ENCODE measurements at places on chromosomes 12 and 14.

GRCh38 chr12:108702595-108703320 is 28.6 kb downstream of the CORO1C start:
- DNase-seq, result no peak

DNA sequence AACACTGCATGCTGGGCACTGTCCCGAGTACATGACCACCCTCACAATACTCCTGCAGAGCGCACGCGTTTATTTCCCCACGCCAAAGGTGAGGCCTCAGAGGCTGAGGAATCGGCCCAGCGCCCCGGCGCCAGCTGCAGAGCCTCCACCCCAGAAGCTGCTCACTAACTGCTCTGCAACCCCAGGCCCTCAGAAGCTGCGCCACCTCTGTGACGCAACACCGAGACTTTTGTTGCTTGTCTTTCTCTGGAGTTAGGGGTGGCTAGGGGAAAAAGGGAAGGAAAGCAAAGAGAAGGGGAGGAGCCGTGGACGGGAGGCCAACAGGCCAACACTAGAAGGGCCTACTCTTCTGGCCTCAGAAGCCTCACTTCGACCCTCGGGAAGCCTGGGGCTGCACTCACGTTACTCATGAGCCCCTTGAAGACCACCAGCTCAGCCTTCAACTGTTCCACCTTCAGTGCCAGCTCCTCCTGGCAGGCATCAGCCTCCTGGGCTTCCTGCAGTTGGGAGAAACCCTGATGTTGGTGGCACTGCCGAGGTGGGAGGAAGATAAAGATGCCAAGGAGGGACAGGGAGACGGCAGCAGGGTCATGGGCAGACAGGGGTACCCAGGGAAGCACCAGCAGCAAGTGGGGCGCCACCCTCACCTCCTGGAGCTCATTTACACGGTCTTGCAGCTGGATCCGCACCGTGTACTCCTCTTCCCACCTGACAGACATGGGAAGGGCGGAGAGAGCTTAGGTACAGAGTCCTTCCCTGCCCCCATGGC is 5.4 kb downstream of the IFFO1 start:
- DNase-seq, result peak; percentile 38

DNA sequence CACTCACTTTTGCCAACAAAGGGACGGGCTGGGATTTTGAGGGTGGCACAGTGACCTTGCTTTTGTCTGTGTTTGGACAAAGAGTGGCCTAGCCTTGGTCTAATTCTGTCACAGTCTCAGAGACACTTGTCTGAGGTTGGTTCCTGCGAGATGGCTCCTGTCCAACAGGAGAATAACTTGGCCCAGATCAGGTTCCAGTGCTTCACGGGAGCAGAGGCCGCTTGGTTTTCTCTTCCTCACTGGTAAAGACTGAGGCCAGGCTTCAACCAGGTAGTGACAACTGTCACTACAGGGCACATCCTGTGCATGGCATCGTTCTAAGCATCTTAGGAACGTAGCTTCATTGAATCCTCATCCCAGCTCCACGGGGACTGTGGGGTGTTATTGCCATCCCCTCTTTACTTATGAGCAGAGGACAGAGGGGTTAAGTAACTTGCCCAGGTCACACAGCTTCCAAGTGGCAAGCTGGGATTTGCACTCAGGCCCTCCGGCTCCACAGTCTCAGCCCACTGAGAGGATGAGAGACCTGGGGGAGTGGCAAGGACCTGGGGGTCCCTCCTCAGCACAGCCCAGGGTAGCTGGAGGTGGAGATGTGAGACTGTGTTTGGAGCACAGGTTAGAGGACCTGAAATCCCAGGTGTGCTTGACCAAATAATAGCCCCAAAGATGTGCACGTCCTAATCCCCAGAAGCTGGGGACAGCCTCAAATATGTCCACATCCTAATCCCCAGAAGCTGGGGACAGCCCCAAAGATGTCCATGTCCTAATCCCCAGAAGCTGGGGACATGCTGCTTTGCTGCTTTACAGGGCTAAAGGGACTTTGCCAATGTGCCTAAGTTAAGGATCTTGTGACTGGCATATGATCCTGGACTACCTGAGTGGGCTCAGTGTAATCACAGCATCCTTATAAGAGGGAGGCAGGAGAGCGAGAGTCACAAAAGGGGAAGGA is 179.2 kb upstream of the RTL1 start:
- DNase-seq, result no peak

- DNase-seq, result no peak
Measured at GRCh38 chr12:3717283-3717898, 35.5 kb downstream of the CRACR2A start.

GRCh38 chr12:92529944-92530343 is 172.8 kb upstream of the PLEKHG7 start:
- DNase-seq, result no peak

DNA sequence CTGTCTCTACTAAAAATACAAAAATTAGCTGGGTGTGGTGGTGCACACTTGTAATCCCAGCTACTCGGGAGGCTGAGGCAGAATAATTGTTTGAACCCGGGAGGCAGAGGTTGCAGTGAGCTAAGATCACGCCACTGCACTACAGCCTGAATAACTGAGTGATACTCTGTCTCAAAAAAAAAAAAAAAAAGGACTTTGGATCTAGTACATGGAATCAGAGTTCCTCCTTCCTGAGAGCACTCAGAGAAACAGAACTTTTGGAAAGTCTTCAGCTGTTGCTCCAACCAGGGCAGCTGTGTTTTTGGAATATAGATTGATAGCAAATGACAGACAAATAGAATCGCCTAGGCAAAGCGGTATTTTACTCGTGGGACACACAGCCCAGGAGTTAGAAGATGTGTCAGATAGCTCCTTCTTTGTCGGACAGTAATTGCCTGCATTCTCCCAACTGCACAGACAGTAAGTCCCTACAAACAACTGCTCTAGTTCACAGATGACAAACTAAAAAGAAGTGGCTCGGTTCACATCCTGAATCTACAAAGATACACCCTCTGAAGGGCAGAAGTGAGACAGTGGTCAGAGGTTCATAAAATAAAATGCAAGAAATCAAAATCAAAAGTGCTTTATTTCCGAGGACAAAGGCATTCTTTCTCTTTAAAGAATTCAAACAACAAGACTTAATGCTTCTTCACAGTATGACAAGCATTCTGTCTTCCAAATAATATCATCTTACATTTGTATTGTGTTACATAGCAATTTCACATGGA is 17.1 kb upstream of the NEK9 start:
- DNase-seq, result no peak

- no peak for DNase-seq
Measured at GRCh38 chr14:23153851-23154796, 29.3 kb downstream of the SLC7A8 start.

DNA sequence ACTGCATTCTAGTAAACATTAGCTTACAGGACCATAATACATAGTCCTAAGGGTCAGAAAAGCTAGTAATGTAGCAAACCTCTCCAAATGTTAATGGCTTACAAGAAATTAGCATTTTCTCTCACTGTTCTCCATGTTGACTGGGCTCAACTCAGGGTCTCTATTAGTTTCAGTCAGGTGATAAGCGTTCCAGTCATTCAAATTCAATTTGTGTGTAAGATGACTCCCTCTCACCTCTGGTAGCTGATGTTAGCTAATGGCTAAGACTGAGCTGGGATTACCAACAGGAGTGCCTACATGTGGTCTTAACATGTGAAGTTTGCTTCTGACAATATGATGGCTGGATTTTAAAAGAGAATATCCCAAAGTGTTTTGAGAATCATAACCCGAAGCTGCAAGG is 630.5 kb upstream of the USP15 start:
- no peak for DNase-seq

- no peak for DNase-seq
Measured at GRCh38 chr14:83483063-83483462, 1949.4 kb upstream of the SEL1L start.

DNA sequence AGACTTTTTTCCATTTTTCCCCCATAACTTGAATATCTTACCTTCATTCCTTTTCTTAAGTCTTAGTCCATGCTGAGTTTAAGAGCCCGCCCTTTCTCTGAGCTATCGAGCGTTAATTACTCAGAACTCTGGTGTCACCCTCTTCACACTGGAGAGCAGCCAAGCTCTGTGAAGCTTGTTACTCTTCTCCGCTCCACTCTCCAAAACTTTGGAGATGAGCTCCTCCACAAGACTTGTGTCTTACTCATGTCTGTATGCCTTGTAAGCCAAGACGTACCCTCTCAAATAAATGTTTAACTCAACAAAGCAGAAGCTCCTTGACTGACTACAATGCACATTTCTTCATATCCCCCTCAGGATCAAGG is 54.7 kb downstream of the DICER1 start:
- DNase-seq, result no peak

DNA sequence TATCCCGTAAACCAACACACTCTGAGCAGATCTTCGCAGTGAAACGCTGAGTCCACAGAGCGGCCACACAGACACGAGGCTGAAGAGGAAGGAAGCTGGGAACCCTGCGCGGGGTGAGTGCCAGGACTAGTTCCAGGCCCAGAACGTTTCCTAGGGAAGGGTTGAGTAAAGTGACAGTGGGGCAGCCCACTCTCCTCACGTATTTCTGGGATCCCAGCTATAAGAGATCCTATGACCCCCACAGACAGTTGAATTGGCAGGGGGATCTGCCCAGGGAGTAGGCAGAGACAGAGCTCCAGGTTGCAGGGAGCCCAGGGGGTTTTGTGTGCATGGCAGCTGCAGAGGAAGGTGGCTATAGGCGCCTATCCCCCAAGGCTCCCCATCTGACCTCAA is 51.1 kb downstream of the GTF2A1 start:
- DNase-seq, result peak; percentile 4

- DNase-seq, result no peak
Measured at GRCh38 chr14:78297858-78298257, 127.7 kb downstream of the NRXN3 start.

DNA sequence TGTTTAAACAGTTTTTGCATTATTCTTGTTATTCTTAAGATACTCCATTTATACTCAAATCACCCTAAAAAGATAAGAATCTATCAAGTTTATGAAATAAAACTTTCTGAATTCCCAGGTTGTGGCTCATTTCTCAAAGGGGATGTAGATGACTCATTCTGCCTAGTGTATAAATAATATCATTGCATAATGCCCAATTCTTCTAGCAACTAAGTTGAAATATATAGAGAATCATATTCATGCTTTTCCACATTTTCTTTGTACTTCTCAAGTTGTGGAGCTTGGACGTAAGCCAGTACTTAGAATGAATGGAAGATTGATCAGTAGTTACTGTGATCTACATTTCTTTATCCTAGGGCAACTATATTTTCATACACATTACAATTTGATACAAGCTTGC is 201.1 kb downstream of the PPFIA2 start:
- DNase-seq, result no peak

DNA sequence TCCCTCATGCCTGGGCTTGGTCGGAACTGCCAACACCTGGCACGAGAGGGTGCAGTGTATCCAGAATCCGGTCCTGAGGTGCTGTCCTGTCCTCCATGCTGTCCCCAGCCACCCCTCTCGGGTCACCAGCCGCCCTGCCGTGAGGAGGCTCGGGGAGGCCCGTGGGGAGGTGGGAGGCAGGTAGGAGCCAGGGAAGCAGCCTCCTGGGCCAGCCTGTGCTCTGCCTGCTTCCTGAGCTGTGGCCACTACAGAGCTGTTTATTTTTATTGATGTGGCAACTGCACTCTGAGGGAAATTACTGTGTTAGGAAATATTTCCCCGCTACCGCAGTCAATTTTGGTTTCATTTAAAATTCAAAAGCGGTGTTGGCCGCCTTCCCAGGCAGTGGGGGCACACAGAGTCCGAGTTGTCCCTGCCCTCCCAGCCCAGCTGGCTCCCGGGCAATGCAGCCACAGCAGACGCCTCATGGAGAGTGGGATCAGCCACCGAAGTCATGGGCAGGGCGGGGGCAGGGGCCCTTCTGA is 18.3 kb downstream of the NOC4L start:
- no peak for DNase-seq

- DNase-seq, result no peak
Measured at GRCh38 chr12:102824218-102824835, 92.7 kb downstream of the PAH start.

DNA sequence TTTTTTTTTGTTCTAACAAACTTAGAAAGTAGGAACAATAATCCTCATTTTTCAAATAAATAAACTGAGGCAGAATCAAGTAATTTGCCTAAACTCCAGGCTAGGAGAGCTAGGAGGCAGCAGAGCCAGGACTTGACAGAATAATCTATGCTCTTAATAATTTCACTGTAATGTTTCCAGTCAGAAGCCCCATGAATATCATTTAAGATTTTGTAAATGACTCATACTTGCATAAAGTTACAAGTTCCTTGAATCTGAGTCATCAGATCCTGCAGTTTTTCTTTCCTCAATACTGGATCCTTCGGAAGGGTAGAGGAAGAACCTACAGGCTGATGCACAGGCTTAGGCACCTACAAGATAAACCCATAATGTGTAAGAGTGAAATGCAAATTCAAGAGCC is 29.0 kb downstream of the CAPRIN2 start:
- no peak for DNase-seq

- DNase-seq, result no peak
Measured at GRCh38 chr12:6442836-6443235, 1.9 kb upstream of the CD27 start.

DNA sequence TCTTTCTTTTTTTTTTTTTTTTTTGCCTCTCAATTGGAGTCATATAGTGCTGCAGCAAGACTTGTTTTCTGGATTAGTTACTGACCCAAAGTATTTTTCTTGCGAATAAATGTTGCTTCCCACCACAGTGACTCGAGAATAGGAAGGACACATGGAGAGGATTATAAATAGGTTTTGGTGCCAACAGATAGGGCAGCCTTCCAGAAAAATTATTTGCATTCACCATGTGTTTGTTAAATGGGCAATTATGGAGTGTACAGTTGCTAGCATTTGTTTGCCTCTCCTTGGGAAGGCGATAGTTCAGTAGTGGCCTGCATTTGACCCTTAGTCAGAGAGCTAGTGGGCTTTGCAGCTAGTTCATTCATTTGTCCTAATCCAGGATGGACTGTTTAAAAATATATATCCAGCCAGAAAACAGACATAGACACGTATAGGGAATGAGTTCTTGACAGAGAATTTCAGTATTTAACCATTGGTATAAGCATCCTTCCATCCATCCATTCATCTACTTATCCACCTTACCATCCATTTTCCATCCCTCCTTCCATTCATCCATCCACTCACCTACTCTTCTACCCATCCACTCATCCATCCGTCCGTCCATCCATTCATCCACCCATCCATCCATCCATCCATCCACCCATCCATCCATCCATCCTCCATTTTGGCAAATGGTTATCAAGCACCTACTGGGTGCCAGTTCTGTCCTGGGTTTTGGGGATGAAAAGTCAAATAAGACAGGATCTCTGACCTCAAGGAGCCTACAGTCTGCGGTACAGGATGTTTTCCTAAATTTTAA is 67.5 kb downstream of the CHST11 start:
- DNase-seq, result no peak

- DNase-seq, result no peak
Measured at GRCh38 chr12:72832024-72832423, 559.9 kb downstream of the TRHDE start.

GRCh38 chr12:85642808-85643207 is 193.4 kb downstream of the RASSF9 start:
- DNase-seq, result no peak

Measured in CD4-positive, alpha-beta T cell treated with Interferon gamma for 1 hour (primary cell).